ENCODE measurements at places on chromosomes 11 and 22.

DNA sequence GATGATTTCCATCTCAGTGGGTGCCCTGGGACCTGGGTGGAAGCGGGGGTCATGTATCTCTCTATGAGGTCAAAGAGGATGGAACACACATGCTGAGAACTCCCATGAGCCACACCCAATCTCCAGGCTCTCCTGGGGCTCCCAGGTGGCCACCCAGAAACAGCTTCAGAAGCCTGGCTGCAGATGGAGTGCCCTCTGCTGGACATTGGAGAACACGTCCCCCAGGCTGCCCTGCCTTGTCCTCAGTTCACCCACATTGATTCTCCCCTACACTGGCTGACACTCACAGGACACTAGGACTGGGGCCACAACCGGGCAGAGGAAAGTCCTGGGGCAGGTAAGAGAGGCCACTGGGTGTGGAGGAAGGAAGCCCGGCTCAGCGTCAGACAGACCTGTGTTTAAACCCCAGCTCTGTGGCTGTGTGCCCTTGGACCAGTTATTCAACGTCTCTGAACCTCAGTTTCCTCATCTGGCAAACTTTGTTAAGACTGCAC lies 4.5 kb upstream of the NOL12 start:
- peak; percentile 60 for DNase-seq

DNA sequence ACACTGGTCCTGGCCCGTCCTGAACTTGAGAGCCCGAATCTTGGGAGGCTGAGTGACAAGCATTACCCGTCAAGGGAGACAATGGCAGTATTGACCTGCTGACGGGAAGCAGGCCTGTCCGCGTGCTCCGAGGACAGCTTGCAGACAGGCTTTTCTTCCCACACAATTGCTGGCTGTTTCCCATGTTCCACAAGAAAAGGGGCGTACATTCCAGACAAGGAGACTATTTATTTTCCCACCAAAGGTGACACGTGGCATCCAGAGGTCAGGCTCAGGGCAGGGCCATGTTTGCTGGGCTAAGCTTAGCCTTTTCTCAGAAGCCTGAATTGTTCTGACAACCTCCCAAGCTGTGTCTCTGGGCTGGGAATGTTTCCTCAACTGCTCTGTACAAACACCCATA lies 86.9 kb upstream of the SPON1 start:
- DNase-seq = no peak

GRCh38 chr11:122022646-122023045 lies 93.4 kb downstream of the BLID start:
- no peak for DNase-seq

DNA sequence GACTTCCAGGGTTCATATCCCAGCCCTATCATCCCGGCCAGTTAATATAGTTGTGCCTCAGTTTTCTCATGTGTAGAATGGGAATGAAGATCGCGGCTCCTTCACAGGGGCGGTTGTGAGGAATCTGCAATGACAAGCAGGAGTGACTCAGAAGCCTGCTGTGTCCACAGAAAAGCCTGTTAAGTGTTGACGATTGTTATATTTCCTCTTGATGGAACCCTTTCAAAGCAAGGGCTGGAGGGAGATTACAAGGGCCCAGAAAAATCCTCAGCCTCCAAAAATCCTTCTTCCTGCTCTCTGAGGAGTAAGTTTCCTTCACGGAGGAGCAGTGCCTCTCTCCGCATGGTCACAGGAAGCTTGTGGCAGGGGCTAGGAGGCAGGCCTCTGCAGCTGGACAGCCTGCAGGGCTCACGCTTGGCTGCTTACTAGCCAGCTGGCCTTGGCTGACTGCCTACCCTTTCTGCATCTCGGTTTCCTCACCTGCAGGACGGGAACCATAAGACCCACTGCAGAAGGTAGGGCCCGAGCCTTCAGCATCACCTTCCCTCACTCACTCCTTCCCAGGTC lies 63.4 kb downstream of the CACNG2 start:
- DNase-seq = no peak

GRCh38 chr22:17808693-17809403 lies 34.6 kb upstream of the BID start:
- no peak for DNase-seq

- DNase-seq = no peak
Observed at GRCh38 chr11:95521133-95521542, 268.4 kb downstream of the FAM76B start.

GRCh38 chr11:46778416-46778815 lies 59.4 kb downstream of the F2 start:
- DNase-seq = no peak

All from GDM1 (cell line).